ENCODE measurements at places on chromosomes 6 and 20.

DNA sequence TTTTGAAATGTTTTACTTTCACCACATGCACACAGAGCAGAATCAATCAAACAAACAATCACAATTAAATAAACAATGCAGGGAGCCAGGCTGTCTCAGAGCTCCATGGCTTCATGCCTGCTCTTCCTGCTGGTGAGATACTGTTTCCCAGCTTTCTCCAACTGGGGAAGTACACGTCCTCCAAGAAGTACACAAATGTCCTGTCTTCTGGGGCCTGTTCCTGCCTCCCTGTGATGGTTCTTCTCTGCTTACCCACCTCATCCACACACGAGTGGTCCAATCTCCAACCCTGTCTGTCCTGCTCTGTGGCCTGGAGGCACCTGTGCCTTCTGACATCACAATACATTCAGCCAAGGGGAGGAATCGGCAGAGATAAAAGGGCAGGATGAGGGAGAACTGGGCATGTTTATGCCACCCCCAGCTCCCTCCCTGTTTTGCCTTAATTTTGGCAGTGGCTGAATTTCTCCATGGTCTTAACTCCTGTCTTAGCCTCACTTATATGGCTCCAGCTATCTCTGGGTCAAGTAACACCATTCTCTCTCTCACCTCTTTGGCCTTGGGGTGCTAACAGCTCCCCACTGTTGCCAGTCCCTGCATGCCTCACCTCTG lies 25.3 kb upstream of the TTPAL start:
- DNase-seq = no peak

DNA sequence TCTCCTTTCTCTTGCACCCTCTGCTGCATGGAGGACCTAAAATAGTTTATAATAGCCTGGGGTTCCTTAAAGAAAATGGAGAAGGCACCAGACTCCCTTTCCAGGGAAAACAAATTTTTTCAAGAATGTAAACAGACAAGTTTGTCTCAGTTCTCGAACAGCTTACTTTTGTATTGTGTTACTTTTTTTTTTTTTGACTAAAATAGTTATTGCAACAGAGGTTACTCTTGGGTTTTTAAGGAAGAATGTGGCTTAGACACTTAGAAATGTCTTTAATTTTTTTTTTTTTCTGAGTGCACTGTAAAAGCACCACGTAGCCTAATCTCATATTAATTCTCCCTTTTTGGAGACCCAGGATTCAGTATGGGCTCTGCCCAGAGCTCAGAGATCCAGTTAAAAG lies 148.7 kb upstream of the CARMIL1 start:
- no peak for DNase-seq

GRCh38 chr6:11810039-11810541 lies 31.5 kb upstream of the ADTRP start:
- DNase-seq = peak; percentile 94

DNA sequence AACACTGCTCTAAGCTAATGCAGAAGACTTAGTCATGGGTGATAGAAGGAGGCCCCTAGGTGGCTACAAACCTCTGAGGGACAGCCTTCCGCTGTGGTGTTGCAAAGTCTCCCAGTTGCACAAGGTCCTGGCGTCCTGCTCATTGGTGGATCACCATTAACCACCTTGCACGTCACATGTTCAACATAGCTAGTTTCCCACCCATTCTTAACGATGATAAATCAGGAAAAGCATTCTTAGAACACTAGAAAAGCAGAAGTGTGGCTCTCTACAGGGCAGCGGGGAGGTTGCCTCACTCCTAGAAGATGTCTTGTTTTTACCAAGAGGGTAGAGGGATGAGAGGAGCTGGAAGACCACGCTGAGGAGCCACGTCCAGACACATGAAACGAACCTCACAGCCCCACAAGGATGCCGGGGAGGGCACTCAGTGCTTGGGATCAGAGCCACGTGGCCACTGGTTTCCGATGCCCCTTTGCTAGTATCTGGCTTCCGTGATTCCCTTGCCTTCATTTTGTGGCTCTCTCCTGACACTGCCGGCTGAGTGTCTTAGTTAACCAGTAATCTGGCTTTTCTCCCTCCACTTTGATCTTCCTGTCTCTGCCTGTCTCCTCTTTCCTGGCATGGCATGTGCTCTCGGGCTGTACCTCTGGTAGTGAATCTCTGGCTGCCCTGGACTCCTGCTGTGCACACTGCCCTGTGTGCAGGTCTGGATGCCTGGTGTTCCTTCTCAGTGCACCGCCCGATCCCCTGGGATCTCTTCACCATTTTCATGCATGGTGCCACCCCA lies 91.4 kb upstream of the NEDD9 start:
- no peak for DNase-seq

DNA sequence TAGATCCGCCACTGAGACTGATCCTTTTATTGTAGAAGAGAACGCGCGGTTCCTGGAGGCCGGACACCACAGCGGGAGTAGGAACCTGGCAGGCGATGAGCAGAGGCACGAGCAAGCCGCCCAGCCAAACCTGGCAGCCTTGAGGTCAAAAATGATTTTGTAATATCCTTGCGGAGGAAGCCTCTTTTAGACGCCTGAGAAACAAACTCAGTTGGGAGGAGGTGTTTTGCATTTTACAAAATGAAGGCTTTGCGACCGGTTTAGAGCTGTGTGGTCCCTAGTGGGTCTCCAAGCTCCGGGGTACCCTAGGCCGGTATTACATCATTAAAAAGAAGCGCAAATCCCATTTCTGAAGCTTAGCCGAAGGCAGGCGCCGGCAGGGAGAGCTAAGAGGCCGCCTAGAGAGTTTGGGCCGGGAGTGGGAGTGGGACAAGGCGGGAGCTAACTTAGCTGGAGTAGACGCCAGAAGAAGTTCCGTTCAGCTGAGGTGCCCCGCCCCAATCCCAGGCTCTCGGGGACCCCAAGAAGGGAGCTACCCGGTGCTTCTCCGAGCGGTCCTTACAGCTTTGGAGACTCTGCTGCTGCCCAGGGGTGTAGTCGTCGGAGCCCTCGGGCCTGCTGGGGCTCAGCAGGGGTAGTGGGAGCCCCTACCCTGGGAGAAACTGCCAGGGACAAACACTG lies 1.9 kb upstream of the TBX18 start:
- DNase-seq = no peak

DNA sequence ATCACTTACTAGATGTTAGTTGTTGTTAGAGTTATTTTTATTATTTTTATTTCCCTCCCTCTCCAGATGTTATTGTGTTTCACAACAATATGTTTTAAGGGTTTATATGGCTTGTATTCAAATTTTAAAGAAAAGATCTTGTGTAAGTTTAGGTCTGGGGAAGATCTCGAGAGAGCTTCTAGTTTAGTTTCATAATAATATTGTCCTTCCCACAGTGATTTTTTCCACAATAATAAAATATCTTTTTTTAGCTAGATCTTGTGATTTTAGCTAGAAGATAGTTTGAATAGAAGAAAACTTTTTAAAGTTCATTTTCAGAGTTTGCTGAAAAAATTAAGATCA lies 55.0 kb downstream of the ADGRG6 start:
- no peak for DNase-seq

DNA sequence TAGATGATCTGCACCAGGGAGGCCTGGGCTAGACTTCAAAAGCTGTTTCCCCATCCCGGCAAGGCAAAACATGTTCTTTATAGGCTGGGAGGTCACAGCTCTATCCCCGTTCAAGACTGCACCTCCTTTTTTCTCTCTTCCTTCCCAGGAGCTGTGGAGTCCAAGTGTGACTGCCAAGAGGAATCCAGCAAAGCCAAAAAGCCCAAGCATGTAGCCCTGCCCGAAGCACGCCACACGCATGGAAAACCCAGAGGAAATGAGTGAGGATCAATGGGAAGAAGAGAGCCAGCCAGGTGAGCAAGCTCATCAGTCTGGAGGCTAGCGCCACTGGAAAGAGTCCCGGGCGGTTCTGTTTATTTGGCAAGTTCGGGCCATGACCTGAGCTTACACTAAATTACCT lies 240.4 kb downstream of the PRL start:
- no peak for DNase-seq

DNA sequence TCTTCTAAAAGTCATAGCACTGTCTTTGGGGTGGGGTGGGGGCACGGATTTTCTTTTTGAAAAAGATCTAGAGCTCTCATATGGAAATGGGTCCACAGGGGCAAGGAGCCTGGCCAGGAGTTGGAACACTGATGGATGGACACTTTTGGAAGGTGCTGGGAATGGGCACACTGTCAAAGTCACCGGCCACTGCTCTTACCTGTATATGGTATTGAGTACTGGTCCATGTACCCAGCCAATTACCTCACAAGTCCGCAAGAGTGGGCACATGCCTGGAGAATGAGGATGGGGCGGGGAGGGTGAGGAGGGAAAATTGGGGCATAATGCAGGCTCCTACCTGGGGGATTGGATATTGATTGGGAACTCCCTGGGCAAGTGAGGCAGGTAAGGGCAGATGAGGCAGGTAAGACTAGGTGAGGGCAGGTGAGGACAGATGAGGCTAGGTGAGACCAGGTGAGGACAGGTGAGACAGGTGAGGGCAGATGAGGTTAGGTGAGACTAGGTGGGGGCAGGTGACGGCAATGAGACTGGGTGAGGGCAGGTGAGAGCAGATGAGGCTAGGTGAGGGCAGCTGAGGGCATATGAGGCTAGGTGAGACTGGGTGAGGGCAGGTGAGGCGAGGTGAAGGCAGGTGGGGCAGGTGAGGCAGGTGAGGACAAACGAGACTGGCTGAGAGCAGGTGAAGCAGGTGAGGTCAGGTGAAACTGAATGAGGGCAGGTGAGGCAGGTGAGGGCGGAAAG lies 167.9 kb downstream of the NRN1 start:
- DNase-seq = peak; percentile 80

GRCh38 chr6:12576389-12576788 lies 140.2 kb upstream of the PHACTR1 start:
- no peak for DNase-seq

DNA sequence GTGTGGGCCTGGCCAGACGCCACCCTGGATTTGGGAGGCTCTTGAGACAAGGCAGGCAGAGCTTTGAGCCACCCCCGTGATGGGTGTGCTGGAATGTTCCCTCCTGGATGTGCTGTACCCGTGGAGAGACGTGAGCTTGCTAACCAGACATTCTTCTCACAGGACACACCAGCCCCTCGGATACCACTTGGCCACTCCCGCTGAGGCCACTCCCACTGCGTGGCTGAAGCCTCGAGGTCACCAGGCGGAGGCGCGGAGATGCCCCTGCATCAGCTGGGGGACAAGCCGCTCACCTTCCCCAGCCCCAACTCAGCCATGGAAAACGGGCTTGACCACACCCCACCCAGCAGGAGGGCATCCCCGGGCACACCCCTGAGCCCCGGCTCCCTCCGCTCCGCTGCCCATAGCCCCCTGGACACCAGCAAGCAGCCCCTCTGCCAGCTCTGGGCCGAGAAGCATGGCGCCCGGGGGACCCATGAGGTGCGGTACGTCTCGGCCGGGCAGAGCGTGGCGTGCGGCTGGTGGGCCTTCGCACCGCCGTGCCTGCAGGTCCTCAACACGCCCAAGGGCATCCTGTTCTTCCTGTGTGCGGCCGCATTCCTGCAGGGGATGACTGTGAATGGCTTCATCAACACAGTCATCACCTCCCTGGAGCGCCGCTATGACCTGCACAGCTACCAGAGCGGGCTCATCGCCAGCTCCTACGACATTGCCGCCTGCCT lies 14.1 kb downstream of the SLCO4A1 start:
- DNase-seq = no peak

- DNase-seq = no peak
Observed at GRCh38 chr20:62702895-62703852, 5.5 kb upstream of the NTSR1 start.

- DNase-seq = no peak
Observed at GRCh38 chr6:155404937-155405336, 50.7 kb downstream of the NOX3 start.

GRCh38 chr20:25196786-25197120 lies 1.2 kb downstream of the ENTPD6 start:
- no peak for DNase-seq

DNA sequence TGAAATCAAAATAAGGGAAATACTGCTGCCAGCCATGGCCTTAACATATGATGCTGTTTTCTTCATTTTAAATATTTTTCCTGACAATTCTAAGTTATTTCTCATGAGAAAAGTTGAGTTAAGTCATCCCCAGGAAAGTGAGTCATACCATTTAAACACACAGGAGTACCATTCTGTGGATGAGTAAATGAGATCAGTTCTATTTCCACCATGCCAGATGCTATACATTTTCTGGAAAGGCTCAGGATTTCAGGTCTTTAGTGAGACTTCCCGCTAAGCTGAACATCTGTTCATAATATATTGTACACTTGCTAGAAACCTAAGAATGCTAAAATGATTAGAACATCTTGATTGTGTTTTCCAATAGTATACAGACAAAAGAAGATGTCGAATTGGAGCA lies 256.2 kb upstream of the MANEA start:
- DNase-seq = no peak

DNA sequence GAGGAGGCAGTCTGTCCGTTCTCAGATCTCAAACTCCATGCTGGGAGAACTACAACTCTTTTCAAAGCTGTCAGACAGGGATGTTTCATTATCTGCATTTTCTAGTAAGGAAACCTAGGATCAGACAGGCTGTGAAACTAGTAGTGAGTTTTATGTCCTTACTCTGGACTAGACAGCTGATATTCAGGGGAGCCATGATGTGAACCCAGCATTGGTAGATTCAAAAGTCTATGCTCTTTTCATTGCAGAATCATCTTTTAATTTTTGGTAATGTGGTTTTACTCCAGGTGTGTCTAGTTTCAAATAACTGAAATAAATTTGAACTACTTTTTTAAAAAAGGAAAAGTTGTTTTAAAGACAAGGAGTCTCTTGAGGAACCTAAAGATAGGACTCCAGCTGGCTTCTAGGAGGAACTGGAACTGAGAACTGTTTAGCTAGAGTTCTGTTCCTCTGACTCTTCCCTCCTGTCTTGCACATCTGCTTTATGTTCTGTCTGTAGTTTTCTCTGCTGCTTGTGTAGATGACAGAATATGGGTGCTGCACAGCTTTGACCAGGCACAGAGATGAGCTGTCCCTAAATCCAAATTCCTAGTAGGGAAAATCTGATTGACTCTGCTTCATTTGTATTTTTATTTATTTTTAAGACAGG lies 27.8 kb upstream of the RNF144B start:
- no peak for DNase-seq

GRCh38 chr20:63071541-63072181 lies 64.9 kb upstream of the BHLHE23 start:
- no peak for DNase-seq
